ENCODE measurements at places on chromosomes 7 and 10. TPM values are rescaled to one million over a fixed set of nuclear protein-coding genes. Genes with fewer than 3 reads are reported as not detected.

DNA sequence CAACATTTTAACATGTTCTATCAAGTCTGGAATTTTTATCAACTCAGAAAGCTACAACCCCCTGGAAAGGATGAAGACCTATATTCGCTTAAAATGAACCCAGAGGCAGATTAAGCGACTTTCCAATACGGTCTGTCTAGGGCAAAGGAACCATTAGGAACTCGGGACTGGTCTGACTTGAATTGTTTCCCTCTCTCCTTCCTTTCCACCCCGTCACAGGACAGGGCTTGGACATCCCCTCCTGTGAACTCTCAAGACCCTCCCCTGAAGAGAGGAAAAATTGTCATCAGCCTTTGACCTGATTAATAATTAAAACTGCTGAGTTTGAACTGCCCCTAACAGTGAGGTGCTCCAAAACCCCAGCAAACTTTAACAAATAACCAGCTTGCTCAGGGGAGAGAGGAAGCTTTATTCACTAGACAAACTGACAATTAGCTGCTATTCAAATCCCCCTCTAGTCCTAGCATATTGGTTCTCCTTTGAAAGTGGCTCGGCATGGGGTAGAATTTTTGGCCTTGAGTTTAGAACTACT is 22.6 kb upstream of the SLF2 start:
- DNase-seq = no peak

The SPDYE16 gene
- polyA plus RNA-seq = 0.22 TPM

GRCh38 chr7:96539471-96539870 is 170.2 kb downstream of the SEM1 start:
- no peak for DNase-seq

DNA sequence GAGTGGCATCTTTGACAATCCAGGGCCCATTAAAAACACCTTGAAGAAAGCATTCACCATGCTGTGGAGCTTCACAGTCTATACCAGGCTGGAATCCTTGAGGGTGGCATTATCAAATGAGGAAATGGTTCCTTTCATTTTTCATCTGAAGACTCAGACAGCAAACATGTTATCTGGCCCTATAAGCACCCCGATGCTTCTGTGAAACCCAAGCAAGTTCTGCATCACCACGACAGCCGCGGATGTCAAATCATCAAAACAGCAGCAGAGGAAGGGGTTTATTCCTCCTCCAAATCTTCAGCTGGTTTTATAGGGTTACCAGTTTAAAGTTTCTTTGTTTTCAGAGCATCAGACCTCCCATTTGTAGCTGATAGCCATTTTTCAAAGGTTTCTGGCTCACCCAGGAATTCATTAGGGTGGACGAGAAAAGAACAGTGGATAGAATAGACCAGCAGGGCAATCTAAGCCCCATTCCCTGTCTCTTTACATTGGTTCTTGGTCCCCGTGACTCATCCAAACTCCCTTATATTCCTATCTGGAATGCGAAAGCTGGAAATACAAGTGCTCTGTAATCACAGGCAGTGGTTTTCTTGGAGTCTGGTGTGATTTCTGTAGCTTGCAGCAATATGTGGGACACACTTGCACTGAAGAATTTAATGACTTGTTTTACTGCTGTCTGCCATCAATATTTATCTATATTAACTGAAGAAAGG is 217.9 kb downstream of the SKAP2 start:
- no peak for DNase-seq

The LYZL1 gene
- polyA plus RNA-seq = not detected
